Stimulated activated naive B cell treated with anti-CD40 and anti-IgM and Interleukin-4, amounts not matched to agents 10 μg/mL and 1 μg/mL and 100 μg/mL, for 72 hours (primary cell): ENCODE measurements at places on chromosomes 11 and 22.
A peak's percentile ranks its signal among the peaks of the same experiment; 100 is the strongest.

GRCh38 chr11:67053896-67054329 is 2.7 kb upstream of the RHOD start:
- DNase-seq, result peak; percentile 28

GRCh38 chr11:125364121-125364826 is 131.8 kb downstream of the FEZ1 start:
- no peak for DNase-seq

DNA sequence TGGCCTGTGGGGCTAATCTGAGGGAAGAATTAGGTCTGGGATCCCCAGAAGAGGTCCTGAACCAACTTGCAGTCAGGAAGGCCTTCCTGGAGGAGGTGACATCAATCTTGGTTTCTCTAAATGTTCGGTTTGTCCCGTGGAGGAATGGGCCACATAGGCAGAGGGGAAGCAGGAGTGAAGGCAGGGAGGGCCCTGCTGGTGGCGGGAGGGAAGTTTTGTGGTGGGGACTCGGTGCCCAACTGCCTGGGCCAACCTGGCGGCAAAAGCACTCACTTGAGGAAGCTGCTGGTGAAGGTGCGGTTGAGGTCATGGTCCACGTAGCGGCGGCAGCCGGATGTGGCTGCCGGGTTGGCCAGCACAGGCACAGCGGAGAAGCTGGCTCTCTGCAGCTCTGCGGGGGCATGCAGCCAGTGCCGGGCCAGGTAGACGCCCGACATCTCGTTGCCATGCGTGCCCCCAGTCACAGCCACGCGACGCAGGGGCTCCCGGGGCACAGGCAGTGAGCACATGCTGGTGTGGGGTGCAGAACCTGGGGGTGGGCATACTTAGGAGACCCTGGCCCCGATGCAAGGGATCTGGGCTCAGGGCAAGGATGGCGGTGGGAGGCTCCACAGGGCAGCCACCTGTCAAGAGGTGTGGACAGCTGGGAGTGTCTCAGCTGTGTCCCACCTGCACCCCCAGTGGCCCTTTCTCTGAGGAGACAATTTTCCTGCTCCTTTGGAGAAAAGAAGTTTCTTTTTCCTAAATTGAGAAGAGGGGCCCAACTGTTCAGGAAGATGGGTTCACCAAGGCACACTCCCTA is 3.8 kb downstream of the ACY3 start:
- peak; percentile 61 for DNase-seq

DNA sequence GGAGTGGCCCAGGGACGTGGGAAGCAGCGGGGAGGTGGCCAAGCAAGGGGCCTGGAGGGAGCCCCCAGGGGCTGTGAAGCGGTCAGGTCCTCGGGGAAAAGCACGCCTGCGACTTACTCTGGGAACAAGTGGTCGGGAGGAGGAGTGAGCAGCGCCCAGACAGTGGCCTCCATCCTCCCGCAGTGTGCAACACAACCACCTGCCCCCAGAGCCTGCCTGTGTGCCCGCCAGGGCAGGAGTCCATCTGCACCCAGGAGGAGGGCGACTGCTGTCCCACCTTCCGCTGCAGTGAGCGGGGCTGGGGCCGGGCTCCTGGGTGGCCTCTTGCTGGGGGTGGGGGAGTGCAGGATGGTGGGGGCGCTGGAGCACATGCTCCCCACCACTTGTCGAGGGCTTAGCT is 35.0 kb downstream of the MUC5B start:
- DNase-seq, result no peak

- no peak for DNase-seq
Measured at GRCh38 chr11:27173545-27173944, 132.9 kb downstream of the BBOX1 start.

GRCh38 chr11:12999597-12999996 is 9.5 kb upstream of the RASSF10 start:
- DNase-seq, result no peak

- no peak for DNase-seq
Measured at GRCh38 chr22:20422271-20423007, 15.2 kb downstream of the SCARF2 start.

GRCh38 chr11:14345668-14346067 is 13.3 kb downstream of the RRAS2 start:
- DNase-seq, result no peak

DNA sequence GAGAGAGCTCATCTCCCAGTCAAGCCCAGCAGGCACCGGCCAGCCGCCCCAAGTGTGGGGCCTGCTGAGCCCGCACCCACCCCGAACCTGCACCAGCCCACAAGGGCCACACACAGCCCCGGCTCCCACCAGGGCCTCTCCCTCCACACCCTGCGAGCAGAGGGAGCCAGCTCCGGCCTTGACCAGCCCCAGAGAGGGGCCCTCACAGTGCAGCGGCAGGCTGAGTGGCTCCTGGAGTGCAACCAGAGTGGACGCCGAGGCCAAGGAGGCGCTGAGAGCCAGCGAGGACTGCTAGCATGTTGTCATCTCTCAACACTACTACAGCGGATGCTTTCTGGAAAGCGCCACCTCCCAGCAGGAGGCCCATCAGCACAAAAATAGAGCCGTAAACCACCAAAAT is 10.9 kb downstream of the DEFB108B start:
- DNase-seq, result no peak

- DNase-seq, result no peak
Measured at GRCh38 chr11:32391956-32392553, 43.3 kb downstream of the WT1 start.
